ENCODE measurements at places on chromosomes 5 and 9.

DNA sequence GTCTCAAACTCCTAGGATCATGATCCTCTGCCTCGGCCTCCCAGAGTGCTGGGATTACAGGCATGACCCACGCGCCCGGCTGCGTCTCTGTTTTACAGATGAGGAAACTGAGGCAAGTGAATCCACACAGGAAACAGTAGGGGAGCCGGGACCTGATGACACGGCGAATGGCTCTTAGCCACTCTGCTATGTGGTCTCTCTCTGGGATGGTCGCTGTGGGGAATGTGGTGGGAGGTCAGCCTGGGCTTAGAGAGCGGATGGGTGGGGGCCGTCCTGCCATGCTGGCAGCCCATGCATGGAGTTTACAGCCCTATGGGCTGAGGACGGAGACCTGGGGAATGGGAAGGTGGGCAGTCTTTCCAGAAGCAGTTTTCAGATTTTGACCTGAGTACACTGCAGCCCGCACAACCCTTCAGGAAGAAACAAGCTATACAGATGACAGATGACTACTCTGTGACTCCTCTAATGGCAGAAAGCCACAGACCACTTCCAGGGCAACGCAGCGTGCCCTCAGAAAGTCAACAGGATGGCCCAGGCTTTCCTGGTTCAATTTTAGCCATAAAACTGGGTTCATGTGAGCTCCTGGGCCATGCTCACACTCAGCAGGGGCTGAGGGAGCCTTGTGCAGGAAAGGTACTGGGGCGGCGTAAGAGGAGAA is 136.1 kb upstream of the RAPGEF1 start:
- no peaks in the 10 kb centered on the region for H3K36me3 ChIP-seq
- H3K27ac ChIP-seq: no peak overlapping the region
- no peaks in the 10 kb centered on the region for H3K27me3 ChIP-seq
- H3K4me3 ChIP-seq: no peak overlapping the region
- no peak for DNase-seq
- no peaks in the 10 kb centered on the region for H3K4me1 ChIP-seq

DNA sequence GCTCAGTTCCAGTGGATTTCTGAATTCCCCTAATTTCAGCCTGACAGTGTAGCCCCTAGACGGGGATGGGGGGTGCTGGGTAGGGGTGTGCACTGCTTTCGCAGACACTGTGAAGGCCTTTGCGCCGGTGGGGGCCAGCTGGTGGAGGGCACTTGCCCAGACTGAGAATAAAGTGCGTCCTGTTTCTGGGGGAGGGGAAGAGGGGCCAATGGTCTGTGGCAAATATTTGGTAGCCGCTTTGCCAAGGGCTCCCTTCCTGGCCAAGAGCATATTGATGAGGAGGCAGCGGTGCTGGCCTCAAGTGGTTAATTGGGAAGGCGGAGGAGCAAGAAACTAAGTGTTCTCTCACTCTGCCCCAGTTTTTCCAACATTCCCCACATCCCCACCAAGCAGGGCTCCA is 1.4 kb downstream of the CXCL14 start:
- no peaks in the 10 kb centered on the region for H3K27me3 ChIP-seq
- H3K4me1 ChIP-seq: no peaks in the 10 kb centered on the region
- no peak overlapping the region for H3K4me3 ChIP-seq
- no peak for DNase-seq
- no peak overlapping the region for H3K27ac ChIP-seq

DNA sequence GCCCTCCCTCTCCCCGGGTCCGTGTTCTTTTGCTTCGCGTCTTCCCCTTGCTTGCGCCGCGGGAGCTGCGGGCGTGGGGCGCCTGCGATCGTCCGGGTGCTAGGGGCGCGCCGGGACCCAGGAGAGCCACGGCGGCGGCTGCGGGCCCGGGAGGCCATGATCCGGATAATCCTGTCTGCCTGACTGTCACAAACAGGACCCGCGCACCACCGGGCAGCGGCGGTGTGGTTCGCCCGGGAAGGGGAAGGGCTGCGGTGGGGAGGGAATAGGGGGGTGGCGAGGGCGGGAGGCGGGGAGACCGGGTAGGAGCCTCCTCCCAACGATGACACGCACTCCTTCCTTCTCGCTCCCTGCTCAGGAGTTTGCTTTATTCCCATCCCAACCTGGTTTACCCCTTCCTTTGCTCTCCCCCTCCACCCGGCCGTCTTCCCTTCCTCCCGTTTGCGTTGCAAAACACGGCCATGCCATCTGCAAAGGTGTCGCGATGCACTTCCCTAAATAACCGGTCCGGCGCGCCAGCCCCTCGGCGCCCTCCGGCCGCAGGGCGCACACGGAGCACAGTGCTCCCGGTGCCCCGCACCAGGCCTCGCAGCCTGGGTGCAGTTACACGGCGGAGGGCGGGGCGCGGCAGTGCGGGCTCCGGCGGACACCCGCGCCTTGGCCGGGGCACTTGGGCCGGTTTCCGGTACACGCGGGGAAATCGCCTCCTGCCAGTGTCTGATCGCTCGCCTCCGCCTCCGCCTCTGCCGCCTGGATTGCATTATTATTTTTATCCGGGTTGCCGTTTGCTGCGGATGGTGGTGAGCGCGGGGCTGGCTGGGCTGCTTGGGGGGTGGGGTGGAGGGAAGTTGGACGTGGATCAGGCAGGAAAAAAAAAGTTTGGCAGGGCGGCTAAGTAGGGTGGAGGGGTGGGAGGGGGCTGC is 1.5 kb downstream of the SMARCA2 start:
- peaks cover 20% of the 10 kb centered on the region for H3K4me1 ChIP-seq
- no peaks in the 10 kb centered on the region for H3K36me3 ChIP-seq
- H3K4me3 ChIP-seq: peak overlapping the region; percentile 85
- H3K27me3 ChIP-seq: no peaks in the 10 kb centered on the region

GRCh38 chr5:151699071-151699901 is 12.6 kb upstream of the SPARC start:
- H3K27ac ChIP-seq: peak overlapping the region; percentile 45
- no peak for DNase-seq
- no peaks in the 10 kb centered on the region for H3K4me1 ChIP-seq
- H3K4me3 ChIP-seq: no peak overlapping the region
- no peaks in the 10 kb centered on the region for H3K36me3 ChIP-seq

GRCh38 chr5:94285984-94286383 is 332.4 kb downstream of the KIAA0825 start:
- no peaks in the 10 kb centered on the region for H3K36me3 ChIP-seq
- H3K27ac ChIP-seq: no peak overlapping the region
- no peak overlapping the region for H3K4me3 ChIP-seq

- no peaks in the 10 kb centered on the region for H3K4me1 ChIP-seq
- no peaks in the 10 kb centered on the region for H3K36me3 ChIP-seq
- no peak overlapping the region for H3K4me3 ChIP-seq
- no peak for DNase-seq
- H3K27ac ChIP-seq: no peak overlapping the region
- H3K27me3 ChIP-seq: no peaks in the 10 kb centered on the region
These were observed 225.7 kb upstream of the DMRT1 start for GRCh38 chr9:615756-616155.

DNA sequence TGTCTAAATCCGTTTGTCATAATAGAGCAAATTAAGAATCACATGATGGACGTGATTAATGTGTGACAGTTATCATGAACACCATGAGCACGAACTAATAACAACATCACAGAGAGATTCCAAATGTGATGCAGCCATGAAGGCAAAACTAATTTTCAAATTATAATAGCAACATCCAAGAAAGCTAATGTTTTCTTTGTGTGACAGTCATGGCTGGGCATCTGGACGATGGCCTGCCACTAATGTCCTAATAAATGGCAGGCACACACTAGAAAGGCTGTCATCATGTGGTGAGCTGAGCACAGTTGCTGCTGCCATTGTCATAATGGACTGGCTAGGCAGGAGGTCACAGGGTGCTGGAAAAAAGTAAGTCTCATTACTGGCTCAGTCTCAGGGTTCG is 280.0 kb upstream of the EFNA5 start:
- no peaks in the 10 kb centered on the region for H3K27me3 ChIP-seq
- H3K27ac ChIP-seq: no peak overlapping the region
- H3K36me3 ChIP-seq: no peaks in the 10 kb centered on the region

- DNase-seq: no peak
- H3K4me1 ChIP-seq: no peaks in the 10 kb centered on the region
- no peaks in the 10 kb centered on the region for H3K36me3 ChIP-seq
- H3K4me3 ChIP-seq: no peak overlapping the region
These were observed 923.8 kb upstream of the CDH9 start for GRCh38 chr5:27962198-27962597.

GRCh38 chr5:167472566-167473108 is 818.8 kb upstream of the WWC1 start:
- no peaks in the 10 kb centered on the region for H3K4me1 ChIP-seq
- DNase-seq: no peak
- no peaks in the 10 kb centered on the region for H3K36me3 ChIP-seq
- no peaks in the 10 kb centered on the region for H3K27me3 ChIP-seq

DNA sequence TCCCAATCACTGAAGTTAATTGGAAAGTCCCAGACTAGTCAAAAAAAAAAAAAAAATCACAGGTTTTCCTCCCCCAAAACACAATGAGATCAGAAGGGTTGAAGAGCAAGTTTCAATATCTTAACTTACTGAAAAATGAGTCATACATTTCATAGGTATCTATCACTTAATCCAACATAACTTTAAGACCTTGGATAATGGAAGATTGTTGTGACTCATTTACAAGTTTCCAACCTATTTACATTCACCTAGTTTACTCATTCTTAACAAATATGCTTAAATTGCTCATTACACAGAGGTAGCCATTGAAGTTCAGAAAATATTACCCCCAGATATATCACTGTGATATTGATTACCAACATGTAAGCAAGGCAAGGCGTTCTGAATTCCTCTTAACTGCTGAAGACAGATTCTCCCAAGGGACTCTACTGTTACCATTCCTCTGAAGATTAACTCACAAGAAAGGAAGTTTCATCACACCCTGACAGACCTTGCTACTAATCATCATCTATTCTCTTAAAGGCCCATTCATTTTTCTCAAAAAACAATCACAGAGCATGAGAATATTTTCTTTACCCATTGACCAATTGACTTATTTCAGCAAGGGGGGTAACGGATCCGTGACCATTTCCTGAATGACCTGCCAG is 563.8 kb downstream of the TLE1 start:
- H3K27ac ChIP-seq: no peak overlapping the region
- no peak for DNase-seq
- H3K4me1 ChIP-seq: no peaks in the 10 kb centered on the region
- no peaks in the 10 kb centered on the region for H3K27me3 ChIP-seq
- H3K36me3 ChIP-seq: no peaks in the 10 kb centered on the region

DNA sequence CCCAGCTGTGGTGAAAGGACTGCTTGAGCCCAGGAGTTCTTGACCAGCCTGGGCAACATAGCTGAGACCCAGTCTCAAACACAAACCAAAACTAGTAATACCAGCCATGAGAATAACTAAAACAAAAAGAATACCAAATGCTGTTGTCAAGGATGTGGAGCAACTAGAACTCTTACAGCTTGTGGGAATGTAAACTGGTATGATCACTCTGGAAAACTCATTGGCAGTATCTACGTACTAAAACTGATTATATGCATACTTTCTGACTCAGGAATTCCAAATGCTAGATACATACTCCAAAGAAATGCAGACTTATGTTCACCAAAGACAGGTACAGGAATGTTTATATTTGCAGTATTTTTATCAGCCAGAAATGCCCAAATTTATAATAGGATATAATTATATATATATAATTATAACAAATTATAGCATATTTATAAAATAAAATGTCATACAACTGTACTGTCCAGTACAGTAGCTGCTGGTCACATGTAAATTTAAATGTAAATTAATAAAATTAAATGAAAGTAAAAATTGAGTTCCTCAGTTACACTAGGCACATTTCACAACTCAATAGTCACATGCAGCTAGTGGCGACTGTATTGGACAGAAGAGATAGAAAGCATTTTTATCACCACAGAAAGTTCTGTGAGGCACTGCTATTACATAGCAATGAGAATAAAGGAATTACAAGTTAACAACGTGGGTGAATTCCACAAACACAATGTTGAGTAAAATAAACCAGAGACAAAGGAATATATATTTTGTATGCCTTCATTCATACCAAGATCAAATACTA is 118.5 kb downstream of the GNAQ start:
- DNase-seq: no peak
- H3K27me3 ChIP-seq: no peaks in the 10 kb centered on the region
- no peak overlapping the region for H3K27ac ChIP-seq
- peaks cover 4% of the 10 kb centered on the region for H3K4me1 ChIP-seq
- H3K4me3 ChIP-seq: no peak overlapping the region

DNA sequence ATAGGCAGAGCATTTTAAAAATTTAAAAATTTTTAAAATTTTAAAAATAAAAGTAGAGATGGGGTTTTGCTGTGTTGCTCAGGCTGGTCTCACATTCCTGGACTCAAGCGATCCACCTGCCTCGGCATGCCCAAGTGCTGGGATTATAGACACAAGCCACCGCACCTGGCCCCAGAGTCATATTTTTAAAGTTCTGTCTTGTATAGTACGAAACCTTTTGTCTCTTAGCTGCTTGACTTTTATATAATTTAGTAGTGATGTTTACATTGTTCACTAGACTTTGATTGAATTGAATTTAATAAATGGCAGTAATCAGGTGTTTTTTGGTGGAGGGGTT is 31.0 kb downstream of the LRRTM2 start:
- DNase-seq: no peak
- H3K27me3 ChIP-seq: no peaks in the 10 kb centered on the region
- H3K36me3 ChIP-seq: no peaks in the 10 kb centered on the region
- no peak overlapping the region for H3K27ac ChIP-seq
- no peak overlapping the region for H3K4me3 ChIP-seq

GRCh38 chr5:23482642-23483041 is 24.8 kb upstream of the PRDM9 start:
- H3K27me3 ChIP-seq: no peaks in the 10 kb centered on the region
- H3K4me1 ChIP-seq: no peaks in the 10 kb centered on the region
- no peaks in the 10 kb centered on the region for H3K36me3 ChIP-seq
- no peak overlapping the region for H3K4me3 ChIP-seq

- H3K4me3 ChIP-seq: peak overlapping the region; percentile 13
- H3K4me1 ChIP-seq: no peaks in the 10 kb centered on the region
- H3K27ac ChIP-seq: no peak overlapping the region
- DNase-seq: no peak
These were observed 958 bp downstream of the CD180 start for GRCh38 chr5:67195406-67196275.

- no peak overlapping the region for H3K27ac ChIP-seq
- H3K36me3 ChIP-seq: no peaks in the 10 kb centered on the region
- no peak overlapping the region for H3K4me3 ChIP-seq
These were observed 9.4 kb downstream of the LNPEP start for GRCh38 chr5:96945144-96945897.

DNA sequence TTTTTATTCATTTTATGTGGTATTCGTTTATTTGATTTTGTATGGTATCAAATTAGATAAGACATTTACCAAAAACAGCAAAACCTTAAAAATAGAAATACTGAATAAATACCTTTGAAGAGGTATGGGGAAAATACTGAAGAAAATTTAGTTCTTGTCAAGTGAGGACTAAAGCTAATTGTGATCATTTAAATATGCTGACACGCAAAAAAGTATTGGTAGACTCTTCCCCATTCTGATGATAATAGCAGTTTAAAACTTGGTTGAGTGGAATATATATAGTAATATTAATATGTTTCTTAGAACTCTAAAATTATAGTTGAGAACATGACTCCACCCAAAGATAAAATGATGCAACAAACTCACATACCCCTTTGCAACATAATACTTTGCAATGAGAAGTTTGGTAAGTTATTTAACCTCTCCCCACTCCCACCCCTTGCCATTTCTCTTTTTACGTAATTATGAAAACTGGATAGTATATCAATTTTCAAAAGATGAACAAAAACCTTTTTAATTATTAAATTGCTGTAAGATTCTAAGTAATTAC is 30.1 kb upstream of the SNX24 start:
- H3K4me1 ChIP-seq: no peaks in the 10 kb centered on the region
- H3K27me3 ChIP-seq: no peaks in the 10 kb centered on the region
- DNase-seq: no peak
- no peak overlapping the region for H3K4me3 ChIP-seq

Measured in right lobe of liver (tissue), 6 donors.